ENCODE measurements at places on chromosomes 5 and 9.
A peak's percentile ranks its signal among the peaks of the same experiment; 100 is the strongest.

- no peak for DNase-seq
Observed at GRCh38 chr9:18056993-18057369, 417.0 kb upstream of the ADAMTSL1 start.

GRCh38 chr9:131554843-131555351 lies 9.6 kb downstream of the PRRT1B start:
- no peak for DNase-seq

- peak; percentile 49 for DNase-seq
Observed at GRCh38 chr5:158200619-158201018, 341.7 kb upstream of the CLINT1 start.

DNA sequence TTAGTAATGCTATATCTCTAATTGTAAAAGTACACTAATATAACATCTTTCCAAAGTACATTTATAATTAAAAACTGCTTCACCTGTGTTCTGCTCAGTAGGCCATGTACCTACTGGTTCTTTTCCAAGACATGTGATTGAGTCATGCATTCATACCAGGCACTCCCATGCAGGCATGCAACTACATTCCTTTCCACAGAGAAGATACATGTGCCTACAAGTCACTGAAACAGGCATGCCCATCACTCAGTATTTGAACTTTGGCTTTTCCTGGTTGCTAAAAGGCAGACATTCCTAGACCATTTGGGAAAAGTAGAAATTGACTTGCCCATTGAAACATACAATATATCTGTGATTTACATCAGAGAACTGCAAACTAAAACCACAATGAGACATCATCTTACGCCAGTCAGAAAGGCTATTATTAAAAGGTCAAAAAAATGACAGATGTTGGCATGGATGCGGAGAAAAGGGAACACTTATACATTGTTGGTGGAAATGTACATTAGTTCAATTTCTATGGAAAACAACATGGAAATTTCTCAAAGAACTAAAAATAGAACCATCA lies 148.3 kb upstream of the MOCS2 start:
- DNase-seq, result no peak

DNA sequence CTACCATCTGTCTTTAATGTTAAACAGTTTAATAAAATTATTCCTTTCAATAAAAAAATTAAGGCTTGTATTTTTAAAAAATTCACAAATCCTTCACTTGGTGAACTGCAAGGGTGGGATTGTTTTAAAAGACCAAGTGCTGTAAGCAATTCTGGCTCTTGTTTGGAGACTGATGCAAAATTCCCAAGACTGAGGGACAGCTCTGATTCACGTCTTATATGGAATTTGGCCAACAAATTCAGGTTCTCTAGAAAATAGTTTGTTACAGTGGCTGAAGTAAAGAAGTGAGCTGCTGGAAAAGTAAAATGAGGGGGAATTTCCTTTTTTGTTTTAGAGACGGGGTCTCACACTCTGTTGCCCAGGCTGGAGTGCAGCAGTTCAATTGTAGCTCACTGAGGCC lies 58.3 kb downstream of the PRELID2 start:
- no peak for DNase-seq

GRCh38 chr9:91534374-91534773 lies 110.7 kb upstream of the NFIL3 start:
- DNase-seq, result no peak

GRCh38 chr9:113508111-113508749 lies 44.7 kb downstream of the RGS3 start:
- no peak for DNase-seq

DNA sequence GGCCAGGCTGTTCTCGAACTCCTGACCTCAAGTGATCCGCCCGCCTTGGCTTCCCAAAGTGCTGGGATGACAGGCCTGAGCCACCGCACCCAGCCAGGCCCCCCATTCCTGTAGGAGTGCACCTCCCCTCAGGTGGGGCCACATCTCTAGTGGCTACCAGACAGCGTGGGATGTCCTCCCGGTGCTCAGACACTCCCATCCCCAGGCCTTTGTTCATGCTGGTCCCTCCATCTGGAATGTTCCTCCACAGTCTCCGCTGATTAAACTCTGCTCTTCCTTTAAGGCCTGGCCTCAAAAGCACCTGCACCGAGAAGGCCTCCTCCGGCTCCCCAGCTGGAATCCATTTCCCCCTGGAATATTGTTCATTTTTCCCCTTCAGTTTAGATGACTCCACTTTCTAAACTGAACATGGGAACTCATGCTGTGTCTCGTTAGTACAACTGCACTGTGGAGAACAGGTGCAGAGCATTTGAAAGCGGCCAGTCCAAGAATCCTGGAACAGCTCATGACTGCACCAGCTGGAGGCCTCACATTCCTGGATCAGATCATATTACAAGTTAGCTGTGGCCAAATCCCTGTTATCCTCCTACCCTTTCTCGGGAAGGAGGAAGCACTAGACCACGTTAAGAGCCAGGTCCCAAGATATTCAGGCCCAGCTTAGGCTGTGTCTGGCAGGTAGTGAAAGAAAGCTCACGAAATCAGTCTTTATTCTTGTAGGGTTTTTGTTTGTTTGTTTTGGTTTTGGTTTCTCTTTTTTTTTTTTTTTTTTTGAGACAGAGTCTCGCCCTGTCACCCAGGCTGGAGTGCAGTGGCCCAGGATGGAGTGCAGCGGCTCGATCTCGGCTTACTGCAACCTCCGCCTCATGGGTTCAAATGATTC lies 10.8 kb upstream of the PRRC2B start:
- peak; percentile 83 for DNase-seq

Measured in muscle of arm (tissue), 14 donors.